ENCODE measurements at places on chromosomes 4 and X.

DNA sequence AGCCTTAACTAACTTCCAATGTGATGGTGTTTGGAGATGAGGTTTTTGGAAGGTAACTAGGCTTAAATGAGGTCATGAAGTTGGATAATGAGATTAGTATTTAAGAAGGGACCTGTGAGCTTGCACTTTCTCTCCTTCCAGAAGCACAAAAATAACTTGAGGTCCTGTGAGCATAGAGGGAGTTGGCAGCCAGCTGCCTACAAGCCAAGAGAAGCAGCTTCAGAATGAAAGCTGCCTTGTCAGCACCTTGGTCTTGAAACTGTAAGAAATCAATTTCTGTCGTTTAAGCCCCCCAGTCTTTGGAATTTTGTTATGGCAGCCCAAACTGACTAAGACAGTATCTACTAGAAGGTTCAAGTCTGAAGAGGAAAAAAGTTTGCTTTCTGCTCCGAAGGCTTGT lies 280.2 kb upstream of the GALNTL6 start:
- DNase-seq: peak; percentile 1

DNA sequence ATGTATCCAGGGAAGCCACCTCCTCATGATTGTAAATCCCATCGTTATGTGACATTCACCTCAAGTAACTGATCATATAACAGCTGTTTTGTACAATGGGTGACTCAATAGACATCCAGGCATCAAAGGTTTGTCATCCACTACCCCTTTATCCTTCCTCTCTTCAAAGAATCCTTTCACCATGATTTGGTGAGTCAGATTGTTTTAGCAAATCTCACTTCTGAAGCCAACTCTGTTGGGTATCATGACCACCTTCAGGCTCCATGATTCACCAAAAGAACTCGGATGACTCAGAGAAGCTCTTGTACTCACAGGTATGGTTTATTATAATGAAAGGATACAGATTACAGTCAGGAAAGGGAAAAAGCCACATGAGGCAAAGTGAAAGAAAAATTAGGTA lies 132.1 kb downstream of the PWWP3B start:
- DNase-seq: no peak

DNA sequence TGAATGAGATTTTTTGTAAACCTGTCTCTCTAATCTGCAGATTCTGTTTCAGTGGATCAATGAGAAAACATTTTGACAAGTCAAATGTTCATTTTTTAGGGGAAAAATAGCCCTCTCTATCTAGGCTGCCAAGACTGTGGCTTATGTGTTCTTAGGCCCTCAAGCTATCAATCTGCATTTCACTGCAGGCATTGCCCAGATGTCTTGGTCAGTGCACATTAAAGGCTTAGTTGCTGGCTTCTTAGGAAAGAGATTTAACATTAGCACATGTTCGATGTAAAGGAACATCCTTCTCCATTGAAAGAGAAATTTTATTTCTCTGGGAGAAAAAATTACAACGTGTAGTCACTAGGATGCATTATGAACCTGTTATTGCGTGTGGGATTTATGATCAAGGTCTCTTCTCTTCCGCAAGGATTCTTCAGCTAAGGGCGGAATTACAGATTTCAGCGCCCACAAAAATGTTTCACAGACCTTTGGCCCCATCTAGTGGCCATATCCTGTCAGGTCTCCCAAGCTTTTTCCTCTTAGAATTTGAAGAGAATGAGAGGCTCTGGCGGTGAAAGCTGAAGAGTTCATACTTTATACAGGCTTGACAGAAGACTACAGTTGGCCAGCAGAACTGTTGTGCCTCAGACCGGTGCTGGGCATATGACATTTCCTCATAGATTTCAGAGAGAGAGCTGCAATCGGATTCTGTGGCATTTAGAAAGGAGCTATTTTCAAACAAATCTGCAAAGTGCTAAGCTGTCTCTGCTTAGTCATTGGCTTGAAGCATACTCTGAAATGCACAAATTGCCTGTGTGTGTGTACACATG lies 144.6 kb upstream of the NOCT start:
- DNase-seq: peak; percentile 91

DNA sequence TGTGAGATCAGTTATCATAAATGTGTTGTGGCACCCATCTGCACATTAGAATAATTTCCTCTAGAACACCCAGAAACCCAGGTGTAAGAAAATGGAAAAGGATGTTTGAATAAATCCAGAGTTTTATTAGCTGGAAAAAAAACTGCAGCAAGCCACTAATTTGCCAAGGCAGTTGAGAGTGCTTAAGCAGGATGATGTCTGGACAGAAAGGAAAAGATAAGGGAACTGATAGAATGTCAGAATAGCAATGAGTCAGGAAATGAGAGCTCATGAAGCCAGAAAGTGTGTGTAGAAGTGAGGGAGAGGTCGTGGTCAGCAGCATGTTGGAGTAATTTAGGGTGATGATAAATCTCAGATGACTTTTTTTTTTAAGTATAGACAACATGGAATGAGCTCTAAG lies 15.2 kb upstream of the NEUROG2 start:
- no peak for DNase-seq

- peak; percentile 36 for DNase-seq
Observed at GRCh38 chrX:16743604-16744325, 24.4 kb downstream of the SYAP1 start.

- no peak for DNase-seq
Observed at GRCh38 chr4:93031431-93032098, 727.8 kb downstream of the GRID2 start.

- no peak for DNase-seq
Observed at GRCh38 chr4:101039367-101039766, 308.0 kb downstream of the PPP3CA start.

DNA sequence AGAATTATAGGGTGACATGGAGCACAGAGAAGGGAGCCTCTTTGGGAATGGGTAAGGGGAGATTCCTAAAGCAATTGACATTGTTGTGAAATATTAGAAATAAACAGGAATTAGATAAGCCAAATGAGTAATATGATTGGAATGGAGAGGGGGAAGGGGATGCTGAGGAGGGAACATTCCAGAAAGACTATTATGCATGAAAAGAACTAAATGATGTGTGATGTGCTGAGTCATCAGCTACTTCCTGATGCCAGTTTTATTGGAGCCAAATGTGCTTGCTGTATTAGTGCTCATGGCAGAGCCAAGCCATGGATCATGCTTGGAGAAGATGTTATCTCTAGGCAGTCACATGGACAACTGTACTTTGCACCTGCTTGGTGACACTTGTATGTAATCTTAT lies 189.0 kb upstream of the HCCS start:
- DNase-seq: no peak

- no peak for DNase-seq
Observed at GRCh38 chr4:56976837-56977320, 527 bp downstream of the NOA1 start.

Data from muscle of back (tissue), 13 donors.